ENCODE measurements at places on chromosomes 1 and 21. TPM values are rescaled to one million over a fixed set of nuclear protein-coding genes. Genes with fewer than 3 reads are reported as not detected.
A peak's percentile ranks its signal among the peaks of the same experiment; 100 is the strongest.

The NGF gene
- total RNA-seq = not detected

The PDE4B gene
- total RNA-seq = 24.2 TPM

The RUNX3 gene
- total RNA-seq = 167 TPM

The KLF17 gene
- not detected for total RNA-seq

The SPATA21 gene
- not detected for total RNA-seq

The REG4 gene
- 0.47 TPM for total RNA-seq

The SLC5A9 gene
- not detected for total RNA-seq

The RGSL1 gene
- not detected for total RNA-seq

The PRAMEF4 gene
- total RNA-seq = not detected

The RAVER2 gene
- total RNA-seq = 3.6 TPM

- H3K4me3 ChIP-seq = no peak overlapping the region
- peak overlapping the region; percentile 44 for H3K27ac ChIP-seq
- peaks cover 15% of the 10 kb centered on the region for H3K36me3 ChIP-seq
- peak; percentile 51 for DNase-seq
Measured at GRCh38 chr1:32372149-32372756, 9.9 kb downstream of the TSSK3 start.

GRCh38 chr1:151639466-151639865 is 27.6 kb downstream of the SNX27 start:
- H3K36me3 ChIP-seq = peaks cover 11% of the 10 kb centered on the region
- peaks cover 12% of the 10 kb centered on the region for H3K4me1 ChIP-seq
- no peak overlapping the region for H3K27ac ChIP-seq
- no peaks in the 10 kb centered on the region for H3K27me3 ChIP-seq
- no peak overlapping the region for H3K4me3 ChIP-seq
- DNase-seq = no peak

GRCh38 chr1:204197068-204197467 is 777 bp upstream of the KISS1 start:
- DNase-seq = no peak
- H3K4me3 ChIP-seq = no peak overlapping the region
- H3K36me3 ChIP-seq = no peaks in the 10 kb centered on the region
- H3K27ac ChIP-seq = no peak overlapping the region

DNA sequence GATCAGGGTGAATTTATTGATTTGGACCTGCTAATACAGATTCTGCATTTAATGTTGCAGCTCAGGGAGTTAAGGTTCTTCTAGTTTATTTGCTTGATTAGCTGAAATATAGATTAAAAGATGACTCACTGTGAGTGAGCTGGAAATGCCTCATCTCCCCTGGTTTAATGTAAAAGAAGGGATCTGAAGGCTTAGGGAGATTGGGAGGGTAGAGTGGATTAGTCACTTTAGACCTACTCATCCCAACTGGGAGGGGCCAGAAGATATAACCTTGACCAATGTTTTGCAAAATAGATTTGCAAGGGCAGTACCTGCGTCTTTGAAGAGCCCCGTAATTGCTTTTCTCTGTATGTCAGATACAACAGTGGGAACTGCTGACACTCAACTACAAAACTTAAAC is 922.8 kb upstream of the ADGRL4 start:
- no peaks in the 10 kb centered on the region for H3K36me3 ChIP-seq
- DNase-seq = no peak
- H3K27me3 ChIP-seq = no peaks in the 10 kb centered on the region
- H3K4me1 ChIP-seq = no peaks in the 10 kb centered on the region
- no peak overlapping the region for H3K27ac ChIP-seq

GRCh38 chr1:215001419-215002021 is 81.0 kb upstream of the KCNK2 start:
- H3K27ac ChIP-seq = no peak overlapping the region
- no peak for DNase-seq
- no peaks in the 10 kb centered on the region for H3K4me1 ChIP-seq
- H3K27me3 ChIP-seq = no peaks in the 10 kb centered on the region
- H3K4me3 ChIP-seq = no peak overlapping the region
- H3K36me3 ChIP-seq = no peaks in the 10 kb centered on the region

DNA sequence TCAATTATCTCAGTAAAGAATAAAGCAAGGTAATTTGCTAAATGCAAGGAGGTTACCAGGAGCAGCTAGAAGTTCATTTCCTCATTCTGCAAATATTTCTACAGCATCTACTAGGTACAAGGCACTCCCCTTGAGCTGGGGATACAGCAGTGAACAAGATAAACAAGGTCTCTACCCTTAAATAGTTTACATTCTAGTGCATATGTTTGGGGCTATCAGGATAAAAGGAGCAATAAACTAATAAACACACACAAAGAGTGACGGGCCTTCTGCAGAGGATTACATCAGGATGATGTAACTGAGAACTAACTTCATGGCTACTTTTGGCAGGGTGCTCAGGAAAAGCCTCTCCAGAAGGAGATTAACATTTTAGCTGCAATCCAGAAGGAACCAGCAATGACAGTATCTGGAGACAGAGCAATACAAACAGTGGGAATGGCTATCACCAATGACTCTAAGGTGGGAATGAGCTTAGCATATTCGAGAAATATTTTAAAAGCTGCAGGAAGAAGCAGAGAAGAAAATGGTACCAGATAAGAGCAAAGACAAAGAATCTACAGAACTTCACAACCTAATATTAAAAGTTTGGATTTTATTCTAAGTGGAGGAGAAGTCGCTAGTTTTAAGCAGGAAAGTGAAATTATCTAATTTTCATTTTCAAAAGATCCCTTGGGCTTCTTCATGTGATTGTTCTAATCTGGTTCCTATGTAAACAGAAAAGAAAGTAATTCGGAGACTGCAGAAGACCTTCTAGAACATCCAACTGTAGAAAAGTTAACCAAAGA is 25.8 kb downstream of the TP53BP2 start:
- no peak overlapping the region for H3K4me3 ChIP-seq
- H3K27me3 ChIP-seq = no peaks in the 10 kb centered on the region
- H3K27ac ChIP-seq = peak overlapping the region; percentile 30
- peaks cover 54% of the 10 kb centered on the region for H3K4me1 ChIP-seq

- H3K27me3 ChIP-seq = no peaks in the 10 kb centered on the region
- no peak overlapping the region for H3K4me3 ChIP-seq
- no peaks in the 10 kb centered on the region for H3K4me1 ChIP-seq
Measured at GRCh38 chr1:76695535-76695934, 171.7 kb upstream of the ST6GALNAC5 start.

DNA sequence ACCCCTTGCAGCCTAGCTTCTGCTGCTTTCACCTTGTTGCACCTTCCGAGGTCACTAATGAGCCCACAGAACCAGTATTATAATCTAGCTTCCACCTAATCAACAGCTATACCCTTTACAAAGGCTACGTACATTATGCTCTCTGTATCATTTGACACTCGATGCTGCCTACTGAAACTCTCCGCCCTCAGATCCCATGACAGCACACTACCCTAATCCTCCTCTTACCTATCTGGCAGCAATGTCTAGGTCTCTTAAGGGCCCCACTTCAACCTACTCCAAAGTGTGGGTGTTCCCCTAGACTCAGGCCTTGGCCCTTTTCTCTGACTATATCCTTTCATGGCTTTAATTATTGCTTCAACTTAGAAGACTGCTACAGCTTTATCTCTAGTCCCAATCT is 4.8 kb upstream of the MRPS21 start:
- peaks cover 9% of the 10 kb centered on the region for H3K4me1 ChIP-seq
- no peaks in the 10 kb centered on the region for H3K36me3 ChIP-seq
- H3K27me3 ChIP-seq = no peaks in the 10 kb centered on the region
- no peak for DNase-seq
- H3K27ac ChIP-seq = no peak overlapping the region

DNA sequence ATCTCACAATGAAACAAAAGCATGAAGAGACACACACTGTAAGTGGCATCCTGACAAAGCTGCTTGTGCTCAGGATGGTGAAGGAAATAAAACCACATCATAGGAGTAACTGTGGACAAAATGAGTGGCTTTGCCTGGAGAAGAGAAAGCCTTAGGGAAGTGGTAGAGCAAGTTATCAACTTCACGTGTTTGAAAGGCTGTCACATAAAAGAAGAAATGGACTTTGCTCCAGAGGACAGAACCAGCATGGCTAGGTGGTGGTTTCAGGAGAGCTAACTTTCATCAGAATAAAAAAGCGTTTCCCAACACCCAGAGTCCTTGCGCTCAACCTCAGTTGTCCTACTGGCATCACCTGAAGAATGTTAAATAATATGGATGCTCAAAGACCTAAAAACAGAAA is 139.9 kb downstream of the SETD4 start:
- no peak overlapping the region for H3K27ac ChIP-seq
- DNase-seq = no peak
- H3K4me3 ChIP-seq = no peak overlapping the region
- H3K36me3 ChIP-seq = no peaks in the 10 kb centered on the region
- no peaks in the 10 kb centered on the region for H3K4me1 ChIP-seq
- H3K27me3 ChIP-seq = peaks cover 11% of the 10 kb centered on the region

DNA sequence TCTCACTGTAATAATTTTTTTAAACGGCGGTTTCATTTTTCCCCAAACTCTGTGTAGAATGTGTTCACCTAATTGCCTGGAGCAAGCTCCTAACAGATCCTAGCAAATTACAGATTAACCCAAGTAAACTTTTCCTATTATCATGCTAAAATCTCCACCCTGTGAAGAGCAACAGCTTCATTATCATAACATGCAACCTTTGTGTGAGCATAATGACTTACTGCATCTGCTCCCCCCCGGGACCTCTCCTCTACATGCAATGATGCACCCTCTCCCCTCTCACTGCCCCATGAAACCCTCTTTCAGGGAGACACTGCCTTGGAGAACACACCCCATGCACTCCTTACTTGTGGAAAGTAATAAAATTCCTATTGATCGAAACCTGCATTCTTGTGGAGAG is 717.0 kb upstream of the TMPRSS15 start:
- H3K36me3 ChIP-seq = no peaks in the 10 kb centered on the region
- no peak overlapping the region for H3K4me3 ChIP-seq
- H3K4me1 ChIP-seq = no peaks in the 10 kb centered on the region
- H3K27me3 ChIP-seq = no peaks in the 10 kb centered on the region

- H3K4me1 ChIP-seq = peaks cover 5% of the 10 kb centered on the region
- no peak overlapping the region for H3K4me3 ChIP-seq
- H3K27me3 ChIP-seq = peaks cover 2% of the 10 kb centered on the region
- no peak for DNase-seq
Measured at GRCh38 chr1:236301958-236302335, 20.2 kb upstream of the ERO1B start.

GRCh38 chr1:100036718-100037655 is 67.2 kb downstream of the SLC35A3 start:
- no peaks in the 10 kb centered on the region for H3K27me3 ChIP-seq
- peaks cover 32% of the 10 kb centered on the region for H3K36me3 ChIP-seq
- peak overlapping the region; percentile 98 for H3K27ac ChIP-seq
- peak overlapping the region; percentile 95 for H3K4me3 ChIP-seq

- DNase-seq = no peak
- peaks cover 4% of the 10 kb centered on the region for H3K27me3 ChIP-seq
- no peaks in the 10 kb centered on the region for H3K4me1 ChIP-seq
Measured at GRCh38 chr1:30135698-30136097, 587.7 kb downstream of the MATN1 start.

DNA sequence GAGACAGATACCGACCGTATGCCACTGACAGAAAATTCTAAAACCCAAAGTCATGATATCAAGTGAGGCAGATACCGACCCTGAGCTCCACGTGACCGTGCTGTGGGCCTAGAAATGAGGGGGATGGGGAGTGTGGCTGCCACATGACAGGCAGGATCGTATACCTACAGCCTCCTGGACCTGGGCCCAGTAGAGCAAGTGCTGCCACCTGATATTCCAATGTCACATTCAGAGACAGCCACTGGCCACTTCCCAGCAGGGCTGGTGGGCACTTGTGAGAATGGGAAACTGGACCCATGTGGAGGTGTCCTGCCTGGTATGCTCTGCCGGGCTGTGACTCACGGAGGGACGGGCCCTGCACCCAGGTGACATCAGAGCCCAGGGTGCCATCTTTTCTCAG is 44.6 kb upstream of the CLDN14 start:
- H3K4me1 ChIP-seq = no peaks in the 10 kb centered on the region
- no peaks in the 10 kb centered on the region for H3K36me3 ChIP-seq

GRCh38 chr1:84996846-84997666 is at the start of gene MCOLN2:
MCOLN2 (minus strand) TSS chr1:84997113; CDS start chr1:84996872, 241 bp downstream.
- peak within 1 kb of the TSS; percentile 80 for H3K4me3 ChIP-seq
- peaks cover 23% of the 10 kb centered on the region for H3K36me3 ChIP-seq
- peaks cover 22% of the 10 kb centered on the region for H3K27me3 ChIP-seq
- peak within 1 kb of the TSS; percentile 81 for H3K27ac ChIP-seq
- DNase-seq = peak; percentile 75

GRCh38 chr1:202105571-202106339 is 17.0 kb upstream of the GPR37L1 start:
- H3K4me3 ChIP-seq = no peak overlapping the region
- no peaks in the 10 kb centered on the region for H3K4me1 ChIP-seq
- H3K27ac ChIP-seq = no peak overlapping the region
- no peaks in the 10 kb centered on the region for H3K27me3 ChIP-seq
- no peak for DNase-seq

GRCh38 chr1:148162363-148162762 is 10.3 kb upstream of the NBPF11 start:
- H3K4me3 ChIP-seq = no peak overlapping the region
- H3K27me3 ChIP-seq = peaks cover 12% of the 10 kb centered on the region
- no peaks in the 10 kb centered on the region for H3K36me3 ChIP-seq
- DNase-seq = no peak
- H3K4me1 ChIP-seq = peaks cover 9% of the 10 kb centered on the region

DNA sequence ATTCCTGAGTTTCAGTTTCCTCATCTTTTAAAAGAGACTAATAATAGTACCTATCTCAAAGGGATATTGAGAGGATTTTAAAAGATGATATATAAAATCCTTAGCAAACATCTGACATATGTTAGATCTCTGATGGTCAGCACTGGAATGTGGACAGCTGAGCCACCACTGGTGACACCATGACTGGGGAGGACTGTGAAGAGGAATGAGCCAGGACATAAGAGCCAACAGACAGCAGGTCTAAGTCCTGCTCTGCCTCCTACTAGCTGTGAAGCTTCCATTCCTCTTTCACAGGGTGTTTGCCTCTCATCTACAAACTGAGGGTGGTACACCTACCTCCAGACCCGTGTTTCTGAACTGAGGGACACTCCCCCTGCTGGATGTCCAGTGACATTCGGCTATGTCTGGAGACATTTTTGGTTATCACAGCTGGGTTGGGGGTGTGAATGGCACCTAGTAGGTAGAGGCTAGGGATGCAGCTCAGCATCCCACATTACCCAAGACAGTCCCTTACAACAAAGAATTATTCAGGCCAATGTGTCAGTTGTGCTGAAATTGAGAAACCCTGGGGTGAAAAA is 109.1 kb upstream of the OLIG2 start:
- H3K27me3 ChIP-seq = no peaks in the 10 kb centered on the region
- peaks cover 28% of the 10 kb centered on the region for H3K4me1 ChIP-seq
- no peak overlapping the region for H3K4me3 ChIP-seq
- no peaks in the 10 kb centered on the region for H3K36me3 ChIP-seq
- no peak overlapping the region for H3K27ac ChIP-seq
- peak; percentile 33 for DNase-seq

DNA sequence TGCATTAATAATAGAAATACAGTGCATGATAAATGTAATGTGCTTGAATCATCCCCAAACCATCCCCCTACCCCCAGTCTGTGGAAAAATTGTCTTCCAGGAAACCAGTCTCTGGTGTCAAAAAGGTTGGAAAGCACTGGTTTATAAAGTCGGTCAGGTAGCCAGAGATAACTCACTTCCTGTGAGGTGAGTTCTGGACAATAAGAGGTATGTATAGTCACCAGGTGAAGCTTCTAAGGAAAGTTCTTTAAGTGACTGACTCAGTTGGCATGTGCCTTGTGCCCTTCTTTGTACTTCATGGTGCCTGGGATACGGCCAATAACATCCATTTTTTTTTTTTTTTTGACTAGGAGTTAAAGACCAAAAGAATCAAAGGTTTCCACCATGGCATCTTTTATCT is 103.7 kb downstream of the GPATCH2 start:
- DNase-seq = no peak
- no peaks in the 10 kb centered on the region for H3K4me1 ChIP-seq
- no peak overlapping the region for H3K4me3 ChIP-seq

All from activated CD4-positive, alpha-beta T cell treated with anti-CD3 and anti-CD28 coated beads for 36 hours (primary cell).